ENCODE measurements at places on chromosomes 16 and 17.
A peak's percentile ranks its signal among the peaks of the same experiment; 100 is the strongest.

DNA sequence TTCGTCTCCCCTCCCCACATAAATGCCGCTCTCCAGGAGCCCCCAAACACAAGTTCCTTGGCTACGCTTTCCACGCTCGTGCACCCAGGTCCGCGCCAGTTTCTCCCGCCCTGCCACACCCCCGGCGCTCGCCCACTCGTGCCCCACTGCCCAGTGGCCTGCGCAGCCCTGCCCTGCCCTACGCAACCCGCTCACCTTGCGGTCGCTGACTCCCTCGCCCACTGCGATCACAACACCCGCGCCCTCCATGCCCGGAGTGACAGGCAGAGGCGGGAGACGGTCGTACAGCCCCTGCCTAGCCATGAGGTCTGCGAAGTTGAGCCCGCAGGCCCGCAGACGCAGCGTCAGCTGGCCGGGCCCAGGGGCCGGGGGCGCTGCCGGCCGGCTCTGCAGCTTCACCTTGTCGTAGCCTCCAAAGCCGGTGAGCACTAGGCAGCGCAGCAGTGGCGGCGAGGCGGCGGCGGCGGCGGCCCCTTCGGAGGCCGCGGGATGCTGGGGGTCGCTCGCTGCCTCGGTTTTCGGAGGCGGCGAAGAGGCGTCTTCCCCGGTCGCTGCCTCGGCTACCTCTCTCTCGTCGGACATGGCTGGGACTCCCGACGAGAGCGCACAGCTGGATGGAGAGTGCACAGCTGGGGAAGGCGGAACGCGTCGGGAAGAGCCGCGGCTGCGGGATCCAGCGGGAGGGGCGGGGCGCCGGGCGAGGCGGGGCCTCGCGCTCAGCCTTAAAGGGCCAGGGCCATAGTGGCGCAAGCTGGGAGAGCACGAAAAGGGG, at the start of gene VAT1:
Gene VAT1 (minus strand): TSS at position 645 of the 772 bp plus-strand sequence. CDS start 63 bp downstream, at position 582.
- peak; percentile 73 for DNase-seq

DNA sequence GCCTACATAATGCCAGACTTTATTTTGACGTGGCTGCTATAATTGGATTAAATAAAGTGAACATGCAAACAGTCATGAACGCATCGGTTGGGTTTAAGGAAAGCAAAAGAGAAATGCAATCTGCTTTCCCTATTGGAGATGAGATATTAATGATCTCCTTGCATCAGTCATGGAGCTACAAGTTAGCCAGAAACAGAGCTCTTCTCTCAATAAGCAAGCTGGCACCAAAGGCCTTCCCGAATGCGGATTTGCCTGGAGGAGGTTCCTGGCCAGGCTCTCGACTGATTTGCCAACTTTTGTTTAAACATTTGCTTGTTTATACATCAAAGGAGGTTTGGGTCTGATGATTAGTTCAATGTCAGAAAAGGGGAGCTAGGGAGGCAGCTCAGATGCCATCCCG, 318.4 kb downstream of the XYLT1 start:
- no peak for DNase-seq

- peak; percentile 64 for DNase-seq
Observed at GRCh38 chr16:88804552-88805339, 1.2 kb downstream of the CDT1 start.

DNA sequence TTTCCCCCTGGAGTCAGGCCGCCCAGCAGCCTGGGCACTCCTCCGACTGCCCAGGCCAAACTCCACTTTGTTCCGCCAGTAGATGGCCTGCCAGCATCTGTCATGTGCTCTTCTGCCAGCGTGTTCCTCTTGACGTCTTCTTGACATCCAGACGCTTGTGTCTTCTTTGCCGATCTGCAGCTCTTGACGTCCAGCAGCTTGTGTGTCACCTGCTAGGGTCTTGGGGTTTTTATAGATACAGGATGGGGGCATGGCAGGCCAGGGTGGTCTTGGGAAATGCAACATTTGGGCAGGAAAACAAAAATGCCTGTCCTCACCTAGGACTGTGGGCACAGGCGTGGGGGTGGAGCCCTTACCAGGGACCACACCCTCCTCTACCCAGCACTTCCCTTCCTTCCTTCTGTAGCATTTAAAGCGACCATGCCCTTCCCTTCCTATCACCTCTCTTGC, 88.7 kb downstream of the BMERB1 start:
- DNase-seq: no peak

DNA sequence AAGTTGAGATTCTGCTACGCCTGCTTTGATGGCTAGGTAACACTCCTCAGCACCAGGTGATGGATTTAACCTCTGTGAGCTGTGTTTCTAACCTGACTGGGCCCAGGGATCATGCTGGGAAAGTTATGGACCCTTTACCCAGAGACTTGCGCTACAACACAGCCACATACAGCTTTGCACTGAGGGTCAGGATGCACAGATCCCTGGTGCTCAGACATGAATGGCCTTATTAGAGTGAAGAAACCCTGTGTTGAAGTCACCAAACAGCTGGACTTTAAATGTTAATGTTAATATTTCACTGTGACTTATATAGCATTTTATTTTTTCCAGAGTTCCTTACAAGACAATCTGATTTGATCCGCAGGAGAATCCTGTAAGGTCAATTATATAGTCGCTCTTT, 114.3 kb downstream of the MSI2 start:
- no peak for DNase-seq

GRCh38 chr17:47660064-47660492, 10.4 kb downstream of the KPNB1 start:
- DNase-seq: no peak

DNA sequence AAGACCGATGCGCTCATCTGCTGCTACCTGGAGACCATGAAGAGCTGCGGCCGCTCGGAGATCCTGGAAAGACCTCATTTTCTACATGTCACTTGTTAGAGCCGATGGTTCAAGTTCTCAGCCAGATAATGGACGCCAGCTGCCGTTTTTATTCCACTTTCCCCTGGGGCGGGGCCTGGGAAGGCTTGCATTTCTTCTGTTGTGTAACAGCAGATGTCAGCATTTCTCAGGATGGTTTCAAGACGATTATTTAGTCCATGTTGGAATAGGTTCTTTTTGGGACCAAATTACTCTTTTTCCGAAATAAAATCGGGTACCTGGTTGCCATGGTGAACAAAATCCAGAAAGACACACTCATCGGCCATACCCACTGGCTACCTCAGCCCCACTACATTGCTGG, 1418.3 kb downstream of the CDH11 start:
- no peak for DNase-seq

GRCh38 chr16:83960521-83961249, 7.4 kb upstream of the NECAB2 start:
- no peak for DNase-seq

- no peak for DNase-seq
Observed at GRCh38 chr17:54680410-54680809, 220.2 kb upstream of the TOM1L1 start.

DNA sequence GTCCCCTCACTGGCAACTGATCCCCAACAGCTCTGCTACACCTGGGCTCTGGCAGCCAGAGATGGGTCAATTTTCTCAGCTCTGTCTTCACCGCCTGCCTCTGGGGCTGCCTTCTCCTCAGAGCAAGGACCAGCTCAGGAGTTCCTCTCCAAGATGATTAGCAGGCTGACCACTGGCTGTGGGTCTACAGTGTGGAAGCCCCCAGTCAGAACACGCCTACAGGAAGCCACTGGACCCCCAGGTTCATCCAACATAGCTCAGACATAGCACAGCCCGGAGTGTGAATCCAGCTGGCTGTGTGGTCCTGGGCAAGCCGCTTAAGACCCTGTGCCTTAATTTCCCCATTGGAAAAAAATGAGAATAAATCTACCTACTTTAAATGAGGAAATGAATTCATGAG, 4.9 kb downstream of the DOK4 start:
- DNase-seq: no peak

DNA sequence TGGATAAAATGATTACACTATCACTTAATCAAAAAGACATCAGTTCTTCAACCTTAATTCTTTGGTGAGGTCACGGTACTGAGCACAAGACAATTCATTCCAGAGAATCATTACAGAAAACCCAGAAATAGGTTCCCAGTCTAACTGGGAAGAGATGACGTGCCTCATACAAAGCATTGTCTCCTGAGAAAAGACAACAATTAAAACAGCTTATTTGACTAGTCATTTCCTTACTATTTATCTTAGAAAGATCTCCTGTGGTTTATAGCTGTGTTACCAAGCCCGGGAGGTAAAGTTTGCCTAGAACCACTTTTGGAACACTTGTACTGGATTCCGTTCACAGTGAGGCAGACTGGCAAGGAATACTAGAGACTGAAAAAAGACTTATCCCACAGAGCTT, 5.1 kb downstream of the PHF12 start:
- DNase-seq: no peak

DNA sequence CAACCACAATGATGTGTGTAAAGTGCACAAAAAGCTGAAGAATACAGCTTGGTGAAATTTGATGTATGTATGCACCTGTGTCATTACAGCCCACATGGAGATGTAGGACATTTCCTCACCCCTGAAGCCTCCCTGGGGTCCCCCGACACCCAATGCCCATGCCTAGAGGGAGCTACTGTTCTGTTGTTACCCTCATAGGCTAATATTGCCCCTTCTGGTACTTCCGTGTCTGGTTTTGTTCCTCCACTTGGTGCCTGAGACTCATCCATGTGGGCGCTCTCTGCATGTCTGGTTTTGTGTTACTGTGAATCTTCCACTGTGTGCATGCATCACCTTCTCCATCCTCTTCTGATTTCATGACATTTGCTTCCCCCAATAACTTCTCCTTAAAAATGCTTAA, 18.6 kb downstream of the TNFRSF13B start:
- no peak for DNase-seq

- no peak for DNase-seq
Observed at GRCh38 chr17:45355087-45355486, 38.3 kb upstream of the MAP3K14 start.

DNA sequence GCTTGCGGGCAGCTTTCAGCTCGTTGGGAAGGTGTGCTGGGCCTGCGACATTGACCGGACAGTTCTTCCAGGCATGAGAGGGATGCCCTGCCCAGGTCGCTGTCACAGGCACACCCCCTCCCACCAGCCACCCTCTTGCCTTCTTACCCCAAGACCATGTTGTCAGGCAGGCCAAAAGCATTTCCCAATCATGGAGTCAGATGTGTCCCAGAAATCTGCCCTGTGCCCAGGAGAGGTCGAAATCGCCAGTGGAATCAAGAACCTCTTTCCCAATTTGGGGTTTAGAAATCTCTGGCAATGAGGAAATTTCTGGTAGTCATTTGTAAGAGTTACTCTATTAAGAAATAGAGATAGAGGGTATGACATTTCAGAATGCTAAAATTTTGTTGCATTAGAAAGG, 177.1 kb downstream of the RAB11FIP4 start:
- DNase-seq: no peak

DNA sequence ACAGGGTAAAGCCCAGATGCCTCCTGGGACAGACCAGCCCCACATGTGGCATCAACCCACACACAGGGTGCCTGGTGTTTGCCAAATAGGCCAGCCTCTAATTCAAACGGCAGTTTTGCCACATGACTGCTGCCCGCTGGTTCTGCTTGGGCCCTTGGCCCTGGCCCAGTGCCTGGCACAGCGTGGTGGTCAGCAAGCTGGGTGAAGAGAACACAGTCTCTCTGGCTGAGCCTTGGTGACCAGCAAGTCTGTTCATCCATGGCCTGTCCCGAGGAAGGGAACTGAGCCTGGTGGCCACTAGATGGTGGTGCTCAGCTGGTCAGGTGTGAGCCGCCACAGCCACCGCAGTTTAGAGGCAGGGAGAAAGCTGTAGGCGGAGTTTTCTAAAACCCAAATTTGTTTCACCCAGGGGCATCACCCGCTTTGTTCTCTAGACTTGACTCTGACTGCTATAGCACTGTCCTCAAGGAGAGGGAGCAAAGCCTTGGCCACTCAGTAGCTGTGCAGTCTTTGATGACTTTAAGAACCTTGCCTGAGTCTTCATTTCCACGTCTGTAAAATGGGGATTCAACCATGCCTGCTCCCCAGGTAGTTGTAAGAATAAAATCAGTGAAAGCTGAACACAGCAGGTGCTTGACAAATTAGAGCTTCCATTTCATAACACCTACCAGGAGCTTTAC, 4.7 kb upstream of the GFAP start:
- peak; percentile 62 for DNase-seq

- DNase-seq: no peak
Observed at GRCh38 chr17:72843591-72843990, 248.9 kb downstream of the SLC39A11 start.

GRCh38 chr17:51510940-51511339, 250.6 kb downstream of the UTP18 start:
- no peak for DNase-seq

GRCh38 chr17:65545705-65546523, 15.5 kb downstream of the AXIN2 start:
- DNase-seq: no peak

DNA sequence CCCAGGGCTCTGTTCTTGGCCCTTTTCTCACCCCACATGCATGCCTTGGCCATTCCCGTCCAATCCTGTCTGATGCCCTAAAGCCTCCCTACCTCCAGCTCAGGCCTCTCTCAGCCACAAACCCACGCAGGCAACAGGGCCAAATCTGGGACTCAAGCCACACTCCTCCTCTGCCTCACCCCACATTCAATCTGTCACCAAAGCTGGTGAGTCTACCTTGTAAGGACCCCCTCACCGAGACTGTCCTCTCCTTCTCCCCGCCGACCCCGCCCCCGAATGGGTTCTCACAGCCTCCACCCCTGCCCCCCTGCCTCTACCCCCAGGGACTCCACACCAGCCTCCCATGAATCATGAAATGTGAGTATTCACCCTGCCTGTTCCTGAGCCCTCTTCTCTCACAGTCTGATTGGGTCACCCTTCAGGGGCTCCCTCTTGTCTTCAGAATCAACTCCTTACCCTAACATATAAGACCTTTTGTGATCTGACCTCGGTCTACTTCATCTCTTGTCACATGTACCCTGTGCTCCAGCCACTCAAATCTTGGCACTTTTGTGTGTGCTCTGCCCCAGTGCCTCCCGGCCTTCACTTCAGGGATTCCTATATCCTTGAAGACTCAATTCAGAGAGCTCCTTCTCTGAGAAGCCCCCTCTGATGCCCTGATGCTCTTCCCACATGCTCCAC, 10.7 kb downstream of the EPOP start:
- no peak for DNase-seq

- no peak for DNase-seq
Observed at GRCh38 chr17:56395787-56396186, 197.7 kb upstream of the NOG start.

GRCh38 chr17:78381601-78382232, 3.3 kb downstream of the PGS1 start:
- peak; percentile 55 for DNase-seq

- no peak for DNase-seq
Observed at GRCh38 chr16:55821210-55821609, 11.7 kb downstream of the CES1 start.

DNA sequence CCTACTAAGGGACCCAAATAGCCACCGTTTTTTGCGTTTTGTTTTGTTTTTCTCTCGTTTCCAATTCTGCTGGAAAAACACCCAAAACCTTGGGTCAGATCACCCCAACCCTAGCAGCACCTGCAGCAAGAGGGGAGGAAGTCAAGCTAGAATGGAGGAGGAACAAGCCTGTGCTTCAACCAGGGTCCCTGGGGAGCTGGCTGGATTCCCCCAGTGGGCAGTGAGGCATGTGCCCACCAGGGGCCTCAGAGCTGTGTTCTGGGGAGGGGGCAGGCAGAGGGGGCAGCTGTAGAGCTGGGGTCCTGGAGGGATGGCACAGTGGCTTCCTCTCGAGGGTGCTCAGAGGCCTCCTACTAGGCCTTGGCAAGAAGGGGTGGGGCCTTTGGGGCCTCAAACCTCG, 6.5 kb downstream of the CD79B start:
- no peak for DNase-seq
